ENCODE measurements at places on chromosomes 11 and 22.

DNA sequence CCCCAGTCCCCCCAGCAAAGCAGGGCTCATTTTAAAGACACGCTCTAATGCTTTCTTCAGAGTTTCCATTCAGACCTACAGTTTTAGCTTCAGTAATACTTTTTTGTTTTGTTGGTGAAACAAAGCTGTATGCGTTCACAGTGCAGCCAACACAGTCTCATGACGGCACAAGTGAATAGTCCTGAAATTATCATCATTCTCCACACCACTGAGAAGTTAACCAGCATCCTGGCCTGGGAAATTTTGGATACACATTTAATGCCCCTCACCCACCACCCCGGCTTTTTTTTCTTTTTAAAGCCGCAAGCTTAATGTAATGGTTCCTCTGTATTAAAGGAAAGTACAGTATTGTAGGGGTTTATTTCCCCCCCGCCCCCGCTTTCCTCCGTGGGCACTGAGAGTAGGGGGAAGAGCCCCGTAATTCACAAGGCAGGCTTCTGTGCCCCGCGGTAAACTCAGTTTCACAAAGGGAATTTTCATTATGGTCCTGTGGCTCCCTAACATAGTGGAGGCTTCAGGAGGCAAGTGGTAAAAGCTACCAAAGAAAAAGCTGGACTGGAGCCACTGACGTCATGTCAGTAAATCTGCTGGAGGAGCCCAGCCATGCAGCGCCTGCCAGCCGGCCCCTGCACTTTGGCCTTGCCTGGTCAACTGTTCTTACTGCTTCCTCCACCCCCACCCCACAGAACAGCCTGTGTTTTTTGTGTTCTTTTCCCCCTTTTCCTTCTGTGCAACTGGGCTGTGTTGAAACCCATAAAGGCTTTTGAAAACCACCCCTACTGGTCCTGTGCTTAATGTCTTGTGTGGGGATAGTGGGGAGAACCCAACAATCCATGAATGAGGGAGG lies 18.2 kb downstream of the TEAD1 start:
- no peak for DNase-seq

- DNase-seq, result no peak
Measured at GRCh38 chr11:66464916-66465315, 1.8 kb upstream of the PELI3 start.

DNA sequence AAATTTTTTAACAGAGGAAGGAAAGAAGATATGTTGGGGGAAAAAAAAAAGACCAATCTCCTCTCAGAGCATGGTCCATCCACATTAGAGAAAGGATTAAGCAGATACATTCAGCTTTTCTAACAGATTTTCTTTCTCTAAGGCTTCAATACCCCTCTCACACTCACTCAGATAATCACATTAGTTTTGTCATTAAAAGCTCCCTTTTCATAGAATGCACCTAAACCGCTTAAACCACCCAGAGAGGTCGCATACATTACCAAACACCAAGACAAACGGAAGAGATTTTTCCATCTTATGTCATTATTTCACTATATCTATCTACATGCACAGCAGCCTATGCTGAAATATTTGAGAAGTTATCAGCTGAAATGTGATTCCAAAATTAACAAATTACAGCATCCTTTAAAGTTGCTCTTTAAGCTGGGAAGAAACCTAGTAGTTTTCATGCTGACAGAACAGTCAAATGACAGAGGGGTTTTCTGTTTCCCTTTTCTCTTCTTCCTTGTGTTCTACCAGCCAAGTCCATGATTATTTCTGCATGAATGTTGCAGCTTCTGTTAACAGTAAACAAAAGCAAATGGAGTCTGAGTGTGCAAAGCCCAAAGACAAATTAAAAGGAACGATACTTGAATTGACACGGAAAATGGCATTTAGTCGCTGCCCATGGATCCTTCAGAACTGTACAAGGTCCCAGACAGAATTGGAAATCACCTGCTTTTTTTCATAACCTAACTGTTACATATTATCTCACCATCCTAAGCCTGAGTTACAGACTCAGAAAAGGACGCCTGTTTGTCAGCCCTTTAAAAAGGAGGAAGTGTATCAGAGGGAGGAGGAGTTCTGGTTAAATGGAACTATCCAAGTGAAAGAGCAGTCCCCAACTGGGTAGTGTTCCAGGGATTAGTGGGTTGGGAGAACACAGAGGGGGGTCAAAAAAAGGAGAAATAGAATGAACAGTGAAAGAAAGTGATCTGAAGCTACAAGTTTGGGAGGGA lies 54.6 kb downstream of the PRCP start:
- DNase-seq, result no peak

- no peak for DNase-seq
Measured at GRCh38 chr11:44823006-44823405, 96.2 kb downstream of the TSPAN18 start.

GRCh38 chr22:42626951-42627625 lies 12.4 kb upstream of the POLDIP3 start:
- no peak for DNase-seq

GRCh38 chr11:120116966-120117365 lies 20.9 kb downstream of the TRIM29 start:
- no peak for DNase-seq

DNA sequence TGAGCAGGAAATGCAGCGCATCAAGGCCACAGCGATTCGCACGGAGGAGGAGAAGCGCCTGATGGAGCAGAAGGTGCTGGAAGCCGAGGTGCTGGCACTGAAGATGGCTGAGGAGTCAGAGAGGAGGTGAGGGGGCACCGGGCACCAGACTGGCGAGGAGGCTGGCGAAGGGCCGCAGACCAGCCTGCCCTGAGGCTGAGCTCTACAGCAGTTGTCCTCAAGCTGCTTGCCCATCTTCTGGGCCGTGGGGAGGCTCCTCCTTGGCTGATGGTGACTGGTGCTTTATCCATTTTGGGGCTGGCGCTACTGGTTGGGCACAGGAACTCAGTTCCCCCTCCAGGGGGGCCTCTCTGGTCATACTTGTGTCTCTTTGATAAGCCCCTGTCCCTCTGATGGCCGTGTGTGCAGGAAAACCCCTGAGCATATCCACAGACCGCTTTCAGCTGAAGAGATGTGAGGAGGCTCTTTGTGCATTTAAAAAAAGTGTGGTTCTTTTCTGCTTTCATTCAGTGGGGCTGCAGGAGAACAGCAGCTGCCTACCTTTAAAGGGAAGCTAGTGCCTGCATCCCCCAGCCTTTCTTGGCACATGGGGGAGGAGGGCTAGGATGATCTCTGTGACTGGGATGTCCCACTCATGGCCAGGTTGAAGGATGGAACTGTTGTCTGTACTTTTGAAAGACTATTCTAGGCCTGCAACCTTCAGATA lies 46.3 kb upstream of the CABP7 start:
- DNase-seq, result no peak

- DNase-seq, result no peak
Measured at GRCh38 chr11:17648528-17648927, 70.8 kb upstream of the MYOD1 start.

DNA sequence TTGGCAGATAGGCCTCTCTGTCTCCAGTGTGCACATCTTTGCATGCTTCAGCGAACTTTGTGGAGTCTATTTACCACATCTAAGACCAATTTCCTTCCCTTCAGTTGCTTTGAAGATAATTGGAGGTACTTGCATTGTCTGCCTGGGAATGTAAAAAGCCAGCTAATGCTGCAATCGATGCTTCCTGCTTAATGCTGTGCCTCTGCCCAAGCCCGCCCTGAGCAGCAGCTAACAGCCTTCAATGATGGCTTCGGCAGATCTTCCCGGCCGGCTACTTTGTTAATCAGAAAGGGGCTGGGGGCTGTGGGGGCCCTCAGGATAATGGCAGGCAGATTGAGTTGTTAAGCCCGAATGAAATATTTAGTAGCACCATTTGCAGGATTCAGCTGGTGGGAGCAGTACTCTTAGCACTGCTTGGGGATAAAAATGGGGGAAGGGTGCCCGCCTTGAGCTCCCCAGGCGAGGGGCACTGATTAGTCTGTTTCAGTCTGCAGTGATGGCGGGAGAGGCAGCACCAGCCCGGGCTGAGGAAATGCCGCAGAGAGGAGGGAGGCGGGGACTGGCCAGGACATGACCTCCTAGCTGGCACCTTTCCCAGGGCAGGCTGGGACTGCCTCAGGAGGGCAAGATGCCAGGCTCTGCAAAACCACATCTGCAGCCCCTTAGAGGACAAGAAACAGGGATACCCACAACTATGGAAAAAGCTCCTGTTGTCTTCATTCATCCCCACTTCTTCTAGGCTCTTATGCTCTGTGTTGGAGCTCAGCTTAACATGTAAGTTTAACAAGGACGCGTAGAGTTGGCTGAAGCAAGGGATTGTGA lies 460.0 kb downstream of the BUD13 start:
- DNase-seq, result no peak

DNA sequence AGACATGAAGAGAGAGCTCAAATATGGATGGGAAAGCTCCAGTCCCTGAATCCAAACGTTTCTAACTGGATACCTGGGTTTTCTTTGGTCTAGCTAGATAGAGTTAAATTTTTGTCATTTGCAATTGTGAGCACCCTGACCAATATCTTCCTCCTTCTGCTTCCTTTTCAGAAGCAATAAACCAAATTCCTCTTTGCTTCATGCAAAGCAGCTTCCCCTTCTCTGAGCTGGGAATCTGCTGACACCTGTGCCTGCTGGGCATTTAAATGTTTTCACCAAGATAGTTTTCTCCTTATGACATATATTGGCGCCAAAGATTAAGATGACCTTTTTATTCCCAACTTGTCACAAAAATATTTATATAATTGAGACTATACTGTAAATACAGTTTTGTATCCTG lies 27.9 kb upstream of the PAK1 start:
- no peak for DNase-seq

GRCh38 chr11:569158-569885 lies 6.9 kb upstream of the PHRF1 start:
- no peak for DNase-seq

DNA sequence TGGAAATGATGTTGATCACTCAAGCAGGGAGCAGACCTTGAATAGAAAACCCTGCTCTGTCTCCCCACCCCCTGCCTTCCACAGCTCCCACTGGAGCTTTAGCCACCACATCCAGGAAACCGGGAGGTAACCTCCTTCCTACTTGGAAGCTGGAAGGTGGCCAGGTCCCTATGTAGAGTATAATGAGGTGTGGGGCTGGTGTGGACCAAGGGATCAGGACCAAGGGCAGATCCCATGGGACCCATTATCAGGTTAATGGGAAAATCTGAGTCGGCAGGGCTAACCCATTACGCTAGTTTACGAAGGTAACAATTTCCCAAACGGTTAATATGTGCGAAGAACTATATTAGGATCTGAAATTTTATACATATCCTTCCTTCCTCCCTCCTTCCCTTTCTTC lies 321.9 kb downstream of the MIAT start:
- no peak for DNase-seq

GRCh38 chr11:125227151-125227550 lies 62.6 kb downstream of the PKNOX2 start:
- DNase-seq, result no peak

GRCh38 chr22:31176923-31177322 lies 16.9 kb downstream of the RNF185 start:
- no peak for DNase-seq

DNA sequence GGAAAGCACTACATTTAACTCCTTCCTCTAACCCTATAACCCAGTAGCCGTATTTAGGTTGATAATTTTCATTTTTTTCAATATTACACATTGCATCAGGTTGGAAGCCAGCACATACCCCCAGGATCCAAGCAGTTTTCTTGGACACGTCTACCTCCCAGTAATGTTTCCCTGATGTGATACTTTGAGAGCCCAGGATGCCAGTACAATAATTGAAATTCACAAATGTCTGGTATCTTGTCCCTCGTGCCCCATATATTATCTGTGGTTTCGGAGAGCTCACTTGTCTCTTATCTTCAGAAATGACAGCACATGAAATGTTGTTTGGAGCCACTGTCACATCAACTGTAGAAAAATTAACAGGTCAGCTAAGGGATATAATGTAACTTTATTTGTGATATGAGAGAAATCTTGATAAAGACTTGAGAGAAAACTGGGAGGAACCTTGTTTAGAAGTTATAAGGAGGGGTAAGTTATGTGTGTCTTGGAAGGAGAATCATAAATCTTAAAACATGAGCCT lies 19.8 kb downstream of the TRIM5 start:
- DNase-seq, result no peak

DNA sequence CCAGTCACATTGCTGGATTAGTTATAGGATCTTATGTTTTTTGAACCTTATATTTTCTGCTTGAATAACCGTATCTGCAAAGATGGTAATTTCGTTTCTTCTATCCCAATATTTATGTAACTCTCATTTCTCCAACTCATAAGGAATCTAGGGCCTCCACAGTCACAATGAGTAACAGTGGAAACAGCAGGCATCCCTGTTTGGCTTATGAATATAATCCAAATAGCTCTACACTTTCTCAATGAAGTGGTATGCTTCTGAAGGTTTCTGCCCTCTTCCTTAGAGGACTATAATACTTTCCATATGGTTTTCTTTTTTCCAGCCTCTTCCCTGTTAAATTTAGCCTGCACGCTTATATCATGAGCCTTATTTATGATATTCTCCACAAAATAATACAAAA lies 16.5 kb downstream of the ATP6V1E1 start:
- no peak for DNase-seq

DNA sequence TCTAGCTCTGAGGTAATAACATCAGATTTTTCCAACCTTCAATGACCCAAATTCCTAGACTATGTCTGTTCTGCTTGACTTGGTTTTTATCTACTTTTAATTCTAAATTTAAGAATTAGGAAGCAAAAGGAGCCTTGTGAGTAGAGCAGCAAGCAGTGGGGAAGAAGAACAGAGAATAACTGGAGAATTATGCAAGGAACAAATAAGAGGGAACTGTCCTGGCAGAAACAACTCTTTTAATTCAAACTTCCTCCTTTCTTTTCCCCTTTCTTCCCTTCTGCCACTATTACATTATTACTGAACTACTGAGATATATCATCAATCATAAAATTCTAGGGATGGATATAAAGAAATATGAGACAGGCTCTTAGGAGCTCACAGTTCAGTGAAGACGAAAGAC lies 276.1 kb downstream of the SBF2 start:
- DNase-seq, result no peak

DNA sequence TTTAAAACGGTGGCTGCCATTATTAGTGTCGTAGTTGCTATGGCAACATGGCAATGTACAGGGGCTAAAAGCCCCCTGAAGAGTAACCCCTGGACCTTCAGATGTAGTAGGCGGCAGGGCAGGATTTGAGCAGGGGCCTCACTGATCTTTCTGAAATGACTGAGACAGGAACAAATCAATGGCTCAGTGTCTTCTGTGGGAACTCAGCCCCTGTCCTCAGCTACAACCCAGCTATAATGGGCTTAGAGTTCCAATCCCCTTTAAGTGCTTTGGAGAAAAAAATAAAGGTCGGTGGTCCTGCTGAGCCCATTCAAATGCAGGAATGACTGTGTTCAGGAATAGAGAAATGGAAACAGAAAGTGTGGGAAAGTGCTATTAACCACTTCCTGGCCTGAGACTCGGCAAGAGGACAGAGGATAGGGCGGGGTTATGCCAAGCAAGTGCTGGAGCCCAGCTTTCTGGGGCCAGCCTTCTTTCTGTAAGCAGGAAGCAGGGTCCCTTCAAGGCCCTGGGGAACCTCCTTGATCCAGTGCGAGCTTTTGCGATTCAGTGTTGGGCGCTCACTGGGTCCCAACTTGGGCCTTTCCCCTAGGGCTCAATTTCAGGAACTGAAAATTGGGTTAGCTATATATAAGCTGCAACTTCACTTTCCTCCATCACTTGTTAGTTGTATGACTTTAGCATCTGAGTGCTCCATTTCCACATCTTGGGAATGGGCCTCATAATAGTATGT lies 6.1 kb upstream of the CD82 start:
- DNase-seq, result no peak
